ENCODE measurements at places on chromosomes 11 and 22.

GRCh38 chr11:128726458-128727139, 32.7 kb downstream of the FLI1 start:
- peak; percentile 80 for DNase-seq

- no peak for DNase-seq
Observed at GRCh38 chr22:33746501-33746928, 173.8 kb downstream of the LARGE1 start.

DNA sequence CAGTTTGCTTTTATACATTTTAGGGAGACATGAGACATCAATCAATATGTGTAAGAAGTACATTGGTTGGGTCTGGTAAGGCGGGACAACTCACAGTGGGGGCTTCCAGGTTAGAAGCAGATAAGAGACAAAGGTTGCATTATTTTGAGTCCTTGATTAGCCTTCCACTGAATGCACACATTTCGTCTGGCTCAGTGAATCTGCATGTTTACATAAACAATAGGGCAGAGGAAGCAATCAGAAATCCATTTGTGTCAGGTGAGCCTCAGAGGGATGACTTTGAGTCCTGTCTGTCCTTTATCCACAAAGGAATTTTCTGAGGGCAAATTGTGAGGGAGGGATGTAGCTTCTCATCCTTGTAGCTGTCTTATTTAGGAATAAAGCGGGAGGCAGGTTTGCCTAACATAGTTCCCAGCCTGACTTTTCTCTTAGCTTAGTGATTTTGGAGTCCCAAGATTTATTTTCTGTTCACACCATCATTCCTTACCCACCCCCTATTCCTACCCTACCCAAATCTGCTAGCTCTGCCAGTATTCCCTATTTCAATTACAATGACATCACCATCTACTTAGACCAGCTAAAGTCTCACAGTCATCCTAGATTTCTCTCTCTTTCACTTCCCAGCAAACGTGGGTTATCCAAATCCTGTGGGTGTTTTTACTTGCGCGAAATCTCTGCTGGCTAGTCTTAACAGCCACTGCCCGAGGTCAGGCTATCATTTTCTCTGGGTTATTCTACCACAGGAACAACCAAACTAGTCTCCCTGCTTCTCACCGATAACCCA, 2.9 kb downstream of the SC5D start:
- DNase-seq = no peak

- no peak for DNase-seq
Observed at GRCh38 chr22:37301144-37301830, 19.0 kb downstream of the CYTH4 start.

DNA sequence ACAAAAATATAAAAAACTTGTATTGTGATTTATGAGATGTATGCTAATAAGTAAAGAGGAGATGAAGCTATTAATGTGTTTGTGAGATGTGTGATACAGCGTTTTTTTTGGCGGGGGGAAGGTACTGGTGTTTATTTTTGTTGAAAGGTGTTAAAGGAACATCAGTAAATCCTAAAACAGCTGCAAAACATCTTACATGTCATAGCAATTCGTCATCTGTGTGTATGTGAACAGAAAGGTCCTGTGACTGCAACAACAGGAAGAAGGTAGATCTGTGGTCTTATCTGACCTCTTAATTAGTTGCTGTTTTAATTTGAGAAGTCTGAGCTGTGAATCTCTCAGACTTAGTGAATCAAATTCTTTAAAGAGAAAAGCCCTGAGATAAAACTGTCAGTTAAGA, 1041.1 kb downstream of the JRKL start:
- DNase-seq = no peak

GRCh38 chr22:23305321-23305910, 125.1 kb downstream of the BCR start:
- no peak for DNase-seq

- no peak for DNase-seq
Observed at GRCh38 chr11:125091247-125091876, 20.1 kb downstream of the TMEM218 start.

Measured in naive B cell (primary cell).